Astrocyte of the cerebellum (primary cell): ENCODE measurements at places on chromosomes 2 and 18.

DNA sequence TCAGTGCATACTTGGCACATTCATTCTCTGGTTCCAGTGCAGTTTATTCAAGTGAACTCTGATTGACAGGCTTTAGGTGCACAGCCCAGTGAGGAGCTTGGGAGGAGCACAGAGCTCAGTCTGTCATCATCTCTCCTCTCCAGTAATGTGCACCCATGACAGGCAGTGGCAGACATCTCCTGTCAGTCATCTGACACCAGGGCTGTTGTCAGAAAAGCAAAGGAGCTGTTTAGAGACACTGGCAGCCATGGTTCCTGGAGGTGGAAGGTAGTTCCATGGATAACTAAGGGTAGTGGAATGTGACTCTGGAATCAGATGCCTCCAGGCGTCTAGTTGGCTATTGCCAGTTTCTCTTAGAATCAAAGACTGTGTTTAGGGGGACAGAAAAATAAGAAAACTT lies 308.8 kb downstream of the DCDC2C start:
- no peak for DNase-seq

- DNase-seq, result no peak
Observed at GRCh38 chr18:34921226-34921625, 120.0 kb upstream of the MAPRE2 start.

DNA sequence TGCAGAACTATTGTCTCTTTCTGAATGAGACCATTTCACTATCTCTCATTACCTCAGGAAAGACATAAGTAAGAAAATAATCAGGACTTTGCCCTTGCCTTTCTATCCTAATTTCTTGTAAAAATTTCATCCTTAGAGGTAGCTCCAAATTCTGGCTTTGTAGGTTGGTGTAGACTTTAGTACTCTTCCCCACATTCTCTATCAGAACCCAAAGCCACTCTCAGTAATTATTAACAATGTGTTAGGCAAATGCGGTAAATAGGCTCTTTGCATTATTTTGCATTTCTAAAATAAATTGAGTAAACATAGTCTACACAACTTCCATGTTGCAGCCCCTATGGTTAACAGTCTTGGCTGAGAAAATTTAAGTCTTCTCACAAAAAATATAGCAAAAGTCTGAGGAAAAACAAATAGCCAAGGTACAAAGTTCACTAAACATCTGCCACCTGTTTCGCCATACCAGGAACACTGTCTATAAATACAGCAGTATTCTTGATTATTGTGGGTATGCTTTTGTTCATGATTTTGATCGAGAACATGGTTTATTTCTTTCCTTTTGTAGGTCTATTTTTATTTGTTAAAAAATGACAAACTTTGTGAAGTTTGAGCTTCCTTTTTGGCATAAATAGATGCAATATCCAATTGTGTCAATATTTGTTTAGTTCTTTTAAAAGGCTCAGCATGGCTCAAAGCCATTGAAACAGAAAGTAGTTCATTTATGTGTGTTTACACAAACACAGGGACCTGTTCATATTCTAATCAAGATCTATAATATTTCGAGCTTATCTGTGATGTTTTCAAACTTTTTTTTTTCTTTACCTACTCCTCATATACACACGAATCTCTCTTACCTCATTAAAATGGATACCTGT lies 1061.5 kb downstream of the CNTNAP5 start:
- DNase-seq, result no peak

- no peak for DNase-seq
Observed at GRCh38 chr2:225379856-225380255, 19.7 kb upstream of the NYAP2 start.

- DNase-seq, result no peak
Observed at GRCh38 chr2:240918258-240919091, 12.3 kb downstream of the CROCC2 start.

DNA sequence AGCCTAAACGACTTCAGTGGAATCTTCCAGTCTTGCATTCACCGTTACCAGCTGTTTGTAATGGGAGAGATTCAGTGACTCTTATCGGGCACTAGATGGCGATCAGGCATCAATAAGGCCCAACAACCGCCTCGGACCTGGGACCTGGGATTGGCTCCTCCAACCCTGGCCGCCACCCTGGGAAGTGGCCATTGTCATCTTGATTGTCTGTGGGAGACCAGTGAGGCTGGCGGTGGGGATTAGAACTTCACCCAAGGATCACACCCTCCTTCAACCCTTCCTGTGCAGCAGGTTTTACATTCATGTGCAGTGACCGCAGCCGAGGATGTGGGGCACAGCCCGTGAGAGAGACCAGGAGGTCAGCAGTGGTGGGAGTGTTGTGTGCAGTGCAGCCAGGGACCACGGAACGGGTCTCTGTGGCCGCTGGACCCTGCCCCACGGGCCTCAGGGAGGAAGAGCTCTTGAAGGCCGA lies 85.3 kb downstream of the SPP2 start:
- DNase-seq, result peak; percentile 76
